ENCODE measurements at places on chromosomes 2 and 18.

GRCh38 chr2:134425724-134426496 lies 172.0 kb downstream of the MGAT5 start:
- DNase-seq: no peak

DNA sequence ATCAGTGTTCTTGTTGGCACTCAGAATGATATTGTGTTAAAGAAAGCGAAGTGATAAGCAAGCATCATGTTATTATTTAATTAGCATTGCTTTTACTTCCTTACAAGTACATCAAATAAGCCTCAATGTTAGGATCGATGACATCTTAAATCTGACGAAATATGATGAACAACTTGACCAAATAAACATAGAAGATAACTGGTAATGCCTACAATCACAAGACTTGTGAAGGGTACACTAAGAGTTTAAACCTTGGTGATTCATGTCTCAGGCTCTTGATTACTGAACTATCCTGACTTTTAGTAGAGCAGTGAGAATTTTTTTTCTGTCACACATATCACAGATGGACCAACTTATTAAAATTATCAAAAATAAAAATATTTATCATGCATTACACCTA lies 500.8 kb upstream of the ZEB2 start:
- DNase-seq: no peak

- no peak for DNase-seq
These were observed 18.7 kb downstream of the ARHGAP25 start for GRCh38 chr2:68753318-68753717.

- DNase-seq: no peak
These were observed 338.8 kb downstream of the SETBP1 start for GRCh38 chr18:45019469-45019868.

GRCh38 chr2:39099310-39099869 lies 21.5 kb downstream of the SOS1 start:
- DNase-seq: no peak

GRCh38 chr2:233837694-233838229 lies 16.6 kb downstream of the HJURP start:
- no peak for DNase-seq

DNA sequence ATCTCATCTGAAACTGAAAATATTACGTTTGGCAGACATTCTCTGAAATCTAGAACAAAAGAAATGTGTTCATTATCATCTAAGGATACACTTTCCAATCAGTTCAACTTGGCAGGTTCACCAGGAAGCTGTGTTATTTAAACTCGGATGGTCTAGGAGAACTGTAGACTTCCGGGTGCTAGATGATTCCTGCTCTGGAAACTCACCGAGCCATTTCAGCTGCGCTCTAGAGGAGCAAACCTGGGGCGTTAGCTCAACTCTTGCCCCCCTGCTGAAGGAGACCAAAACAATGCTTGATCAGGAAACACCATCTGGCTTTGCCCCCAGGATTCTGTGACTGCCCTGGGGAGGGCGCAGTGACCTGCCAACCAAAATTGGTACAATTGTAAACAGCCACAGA lies 22.9 kb downstream of the MLPH start:
- DNase-seq: no peak

DNA sequence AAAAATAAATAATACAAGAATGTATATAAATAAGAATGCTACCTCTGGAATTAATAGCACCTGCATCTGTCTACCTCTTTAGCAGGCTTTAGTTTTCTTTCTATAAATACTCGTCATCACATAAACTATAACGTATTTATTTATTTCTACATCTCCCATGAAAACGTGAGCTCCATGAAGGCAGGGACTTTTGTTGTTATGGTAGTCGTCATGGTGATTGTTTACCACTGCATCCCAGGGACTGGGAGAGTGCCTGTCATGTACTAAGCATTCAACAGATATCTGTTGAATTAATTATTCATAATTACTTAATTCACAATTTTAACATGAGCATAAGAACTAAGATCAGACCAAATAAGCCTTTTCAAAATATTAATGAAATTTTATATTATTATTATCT lies 386.6 kb downstream of the NRXN1 start:
- no peak for DNase-seq

DNA sequence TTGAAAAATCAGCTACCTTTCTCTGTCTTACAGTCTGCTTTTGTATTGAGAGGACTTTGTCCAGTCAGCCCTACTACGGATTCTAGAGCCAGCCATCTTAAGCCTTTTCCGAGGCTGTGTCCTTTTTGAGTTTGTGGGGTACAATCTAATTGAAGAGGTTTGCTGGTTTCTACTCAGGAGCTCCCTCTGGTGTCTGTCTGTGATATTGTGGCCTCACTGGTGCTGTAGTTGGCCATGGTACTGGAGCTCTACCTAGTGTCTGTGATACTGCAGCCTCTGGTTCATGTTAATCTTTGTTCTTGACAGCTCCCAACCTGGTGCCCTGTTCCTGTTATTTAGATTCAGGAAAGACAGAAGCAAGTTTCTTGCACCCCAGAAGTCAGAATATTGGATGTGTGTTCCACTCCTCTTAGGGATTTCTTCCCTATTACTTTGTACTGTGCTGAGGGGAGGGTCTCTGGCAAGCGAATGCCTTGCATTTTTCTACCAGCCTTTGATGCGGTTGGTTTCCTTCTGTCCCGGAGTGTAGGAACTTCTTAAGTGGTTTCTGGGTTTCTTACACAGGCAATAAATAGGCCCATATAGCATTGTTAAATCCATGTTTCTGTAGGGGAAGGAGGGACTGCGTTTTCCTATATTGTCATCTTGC lies 78.5 kb downstream of the ACSL3 start:
- peak; percentile 53 for DNase-seq

DNA sequence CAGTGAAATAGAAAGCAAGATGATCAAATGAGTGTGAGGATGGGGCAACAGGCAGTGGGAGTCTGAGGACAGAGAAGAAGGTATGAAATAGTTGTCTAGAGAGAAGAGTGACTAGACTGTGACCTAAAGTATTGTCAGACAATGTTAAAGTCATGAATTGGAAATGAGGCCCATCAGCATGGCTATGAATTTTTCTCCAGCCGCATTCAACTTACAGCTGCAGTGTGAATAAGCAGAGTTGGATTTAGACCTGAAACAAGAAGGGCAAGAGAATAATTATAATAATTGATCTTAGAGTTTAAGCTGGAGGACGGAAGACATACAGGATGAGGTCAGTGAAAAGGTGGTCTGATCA lies 4.2 kb upstream of the TSPYL6 start:
- DNase-seq: no peak

DNA sequence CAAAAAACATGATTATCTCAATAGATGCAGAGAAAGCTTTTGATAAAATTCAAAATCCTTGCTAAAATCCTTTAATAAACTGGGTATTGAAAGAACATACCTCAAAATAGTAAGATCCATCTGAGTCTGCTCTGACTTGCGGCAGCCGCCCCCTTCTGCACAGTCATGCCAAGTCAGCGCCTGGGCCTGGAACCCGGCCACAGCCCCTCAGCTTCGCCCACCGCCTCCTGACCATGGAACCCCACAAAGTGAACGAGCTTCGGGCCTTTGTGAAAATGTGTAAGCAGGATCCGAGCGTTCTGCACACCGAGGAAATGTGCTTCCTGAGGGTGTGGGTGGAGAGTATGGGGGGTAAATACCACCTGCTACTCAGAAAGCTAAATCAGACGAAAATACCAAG lies 270.9 kb upstream of the TFPI start:
- DNase-seq: peak; percentile 37

DNA sequence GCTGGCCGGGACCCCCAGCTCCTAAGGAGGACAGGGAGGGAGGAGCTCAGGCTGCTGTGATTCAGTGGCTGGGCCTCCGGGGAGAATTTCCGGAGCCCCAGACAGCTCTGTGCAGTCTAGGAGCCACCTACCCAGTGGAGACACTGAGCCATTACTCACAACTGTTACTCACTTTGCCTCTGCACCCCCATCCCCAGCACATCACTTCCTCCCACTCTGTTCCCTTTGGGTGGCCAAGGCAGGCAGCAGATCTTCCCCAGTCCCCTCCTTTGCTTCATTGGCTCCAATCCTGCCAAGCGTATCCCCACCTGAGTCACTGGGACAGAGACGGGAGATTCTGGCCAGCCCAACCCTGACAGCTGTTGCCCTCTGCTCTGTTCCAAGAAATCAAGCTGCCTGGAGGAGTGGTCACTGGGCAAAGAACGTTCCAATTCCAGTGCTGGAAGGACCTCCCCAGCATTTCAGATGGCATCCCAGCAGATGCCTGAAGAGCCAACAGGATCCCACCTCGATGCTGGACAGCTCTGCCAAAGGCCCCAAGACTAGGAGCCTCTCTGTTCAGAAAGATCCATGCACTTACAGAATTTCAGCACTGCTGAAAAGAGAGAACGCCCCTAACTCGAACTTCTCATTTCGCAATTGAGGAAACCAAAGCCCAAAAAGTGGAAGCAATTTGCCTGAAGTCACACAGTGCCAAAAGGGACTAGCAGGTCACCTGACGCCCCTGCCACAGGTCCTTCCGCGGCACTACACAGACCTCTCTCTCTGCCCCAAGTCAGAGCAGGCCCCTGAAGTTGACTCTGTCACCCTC lies 68.3 kb downstream of the TNS1 start:
- peak; percentile 82 for DNase-seq

DNA sequence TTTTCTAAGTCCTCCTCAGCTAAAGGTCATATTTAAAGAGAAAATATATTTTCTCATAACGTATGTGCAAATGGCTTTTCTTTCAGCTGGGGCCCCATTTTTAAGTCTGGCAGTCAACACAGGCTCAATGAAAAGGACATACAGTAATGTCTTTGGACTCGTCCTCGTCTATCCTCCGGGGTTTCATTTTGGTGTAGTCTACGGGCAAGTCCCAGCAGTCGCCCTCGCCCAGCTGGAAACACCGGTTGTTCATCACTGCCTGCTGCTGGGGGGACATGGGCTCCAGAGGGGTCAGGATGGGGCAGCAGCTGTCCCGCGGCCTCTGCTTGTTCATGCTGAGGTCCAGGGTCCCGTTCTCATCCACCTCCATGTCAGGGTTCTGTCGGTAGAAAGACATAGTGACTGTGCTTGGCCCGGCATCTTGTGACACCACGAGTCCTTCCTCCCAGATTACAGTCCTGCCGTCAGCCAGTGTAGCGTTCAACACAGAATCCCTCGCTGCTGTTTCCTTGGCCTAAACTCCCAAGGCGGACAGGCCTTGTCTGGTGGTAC lies 144.9 kb upstream of the PXDN start:
- DNase-seq: no peak

DNA sequence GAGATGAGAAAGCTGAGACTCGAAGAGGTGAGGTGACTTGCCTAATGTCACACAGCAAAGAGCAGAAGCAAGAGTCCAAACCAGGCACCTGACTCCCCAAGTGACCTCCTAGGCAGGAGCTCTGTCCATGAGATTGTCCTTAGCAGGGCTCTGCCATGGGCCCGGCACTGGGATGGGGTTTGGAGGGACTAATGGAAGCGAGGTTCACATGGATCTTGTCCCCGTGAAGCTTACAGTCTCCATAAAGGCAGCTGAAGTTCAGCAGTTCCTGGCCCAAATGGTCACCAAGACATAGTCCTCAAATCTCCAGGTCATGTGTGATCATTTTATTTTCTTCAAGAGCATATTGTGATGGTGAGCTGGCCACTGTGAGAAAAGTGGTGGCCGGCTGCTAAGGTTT lies 57.0 kb upstream of the AFF3 start:
- no peak for DNase-seq

- no peak for DNase-seq
These were observed 33.5 kb downstream of the SUMO1 start for GRCh38 chr2:202204855-202205254.

DNA sequence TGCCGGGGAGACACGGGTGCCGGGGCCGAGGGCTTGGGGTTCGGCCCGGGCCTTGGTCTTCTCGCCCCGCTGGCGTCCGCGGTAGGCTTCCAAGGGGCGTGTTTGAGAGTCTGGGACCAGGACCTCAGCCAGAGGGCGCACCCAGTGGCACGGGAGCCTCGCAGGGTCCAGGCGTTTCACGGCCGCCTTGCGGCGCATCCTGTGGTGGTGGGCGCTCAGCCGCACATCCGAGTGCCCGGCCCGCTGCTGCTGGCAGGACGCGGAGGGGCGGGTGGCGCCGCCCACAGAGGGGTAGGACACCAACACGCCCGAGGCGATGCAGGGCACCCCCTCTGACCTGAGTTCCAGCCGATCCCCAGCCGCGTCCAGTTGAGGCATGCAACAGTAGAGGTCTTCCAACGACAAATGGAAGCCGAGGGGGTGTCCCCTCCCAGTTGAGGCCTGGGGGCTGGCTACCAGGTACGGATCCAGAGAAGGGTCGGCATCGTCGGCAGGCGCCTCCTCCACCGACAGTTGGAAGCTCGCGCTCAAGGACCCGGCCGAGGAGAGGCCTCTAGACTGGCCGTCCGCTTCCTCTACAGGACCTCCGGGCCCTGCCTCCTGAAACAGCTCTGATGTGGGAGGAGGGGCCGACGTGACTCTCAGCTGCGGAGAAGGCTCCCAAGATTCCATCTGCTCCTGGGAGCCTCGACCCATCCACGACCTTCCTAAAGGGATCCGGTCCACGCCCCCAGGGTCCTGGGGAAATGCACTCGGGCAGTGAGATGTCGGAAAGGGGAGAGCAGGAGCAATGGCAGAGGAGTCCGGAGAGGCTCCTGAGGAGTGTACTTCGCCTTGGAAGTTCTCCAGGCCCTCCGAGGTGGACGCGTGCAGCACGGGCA lies 6.3 kb downstream of the C2orf81 start:
- peak; percentile 56 for DNase-seq
